Left renal pelvis (tissue), 4 donors: ENCODE measurements at places on chromosomes 12 and 14. TPM values are rescaled to one million over a fixed set of nuclear protein-coding genes. Genes with fewer than 3 reads are reported as not detected.

DNA sequence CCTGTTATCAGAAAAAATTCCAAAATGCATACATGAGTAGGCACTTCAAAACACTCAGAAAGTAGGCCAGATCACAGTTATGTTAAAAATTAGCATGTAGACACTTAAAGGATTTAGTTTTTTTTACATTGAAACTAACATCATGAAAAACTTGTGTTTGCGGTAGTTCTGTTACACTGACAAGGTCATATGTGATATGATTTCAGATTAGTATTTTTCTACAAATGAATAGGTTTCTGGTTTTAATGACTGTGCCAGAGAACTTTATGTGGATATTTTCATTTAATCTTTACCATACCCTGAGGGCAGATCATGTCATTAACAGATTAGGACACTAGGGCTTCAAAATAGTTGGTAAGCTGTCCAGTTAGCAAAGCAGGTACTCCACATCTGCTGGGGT lies 20.7 kb downstream of the YARS2 start:
- DNase-seq: no peak

ARHGDIB gene
- polyA plus RNA-seq: 67.6 TPM

ERO1A gene
- polyA plus RNA-seq: 29.9 TPM

DNA sequence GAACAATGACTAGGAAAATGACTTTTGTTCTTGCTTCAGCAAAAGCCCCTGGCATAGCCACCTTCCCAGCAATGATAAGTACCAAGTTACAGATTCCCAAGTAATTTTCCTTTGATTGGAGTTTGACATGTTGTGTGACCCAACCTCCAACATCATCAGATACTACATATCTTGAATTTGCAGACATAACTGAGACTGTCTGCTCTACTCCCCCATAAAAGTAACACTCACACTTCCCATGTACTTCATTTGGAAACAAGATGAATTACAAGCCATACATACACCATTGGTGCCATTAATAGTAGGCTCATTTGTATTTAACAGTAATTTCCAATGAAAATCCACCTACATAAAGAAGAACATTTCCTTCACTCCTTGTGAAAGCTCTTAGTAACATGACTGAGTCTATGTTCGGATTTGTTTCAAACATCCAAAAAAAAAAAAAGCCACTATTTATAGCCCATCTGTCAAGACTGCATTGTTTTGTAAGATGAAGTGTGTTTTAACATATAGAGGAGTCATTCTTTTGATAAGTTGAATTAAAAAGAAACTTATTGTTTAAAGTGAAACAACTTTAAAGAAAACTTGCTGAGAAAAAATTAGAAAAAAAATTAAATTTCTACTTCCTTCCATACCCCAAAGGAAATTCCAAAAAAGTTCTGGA lies 12.0 kb upstream of the SLCO1A2 start:
- no peak for DNase-seq

DNA sequence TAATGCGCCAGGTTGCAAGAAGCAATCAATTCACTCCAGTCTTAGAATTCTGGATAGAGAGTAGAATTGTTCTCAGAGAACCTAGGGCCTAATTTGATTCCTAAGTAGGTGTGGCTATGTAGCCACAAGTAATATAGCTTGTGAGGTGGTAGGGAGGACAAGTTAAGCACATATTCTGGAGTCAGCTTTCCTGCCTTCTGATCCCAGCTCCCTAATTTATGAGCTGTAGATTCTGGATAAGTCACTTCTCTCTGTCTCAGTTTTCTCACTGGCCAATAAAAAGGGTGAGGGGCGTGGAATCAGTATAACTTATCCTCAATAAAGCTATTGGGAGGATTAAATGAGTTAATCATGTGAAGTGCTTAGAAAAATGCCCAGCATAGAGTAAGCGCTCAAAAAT lies 3.0 kb upstream of the SNW1 start:
- no peak for DNase-seq

VDR gene
- polyA plus RNA-seq: 0.35 TPM

- DNase-seq: no peak
Observed at GRCh38 chr12:7787574-7788293, 1.5 kb upstream of the NANOG start.

CCDC175 gene
- polyA plus RNA-seq: 1.2 TPM

GRCh38 chr12:106133136-106134087 lies 5.3 kb downstream of the NUAK1 start:
- no peak for DNase-seq

DNA sequence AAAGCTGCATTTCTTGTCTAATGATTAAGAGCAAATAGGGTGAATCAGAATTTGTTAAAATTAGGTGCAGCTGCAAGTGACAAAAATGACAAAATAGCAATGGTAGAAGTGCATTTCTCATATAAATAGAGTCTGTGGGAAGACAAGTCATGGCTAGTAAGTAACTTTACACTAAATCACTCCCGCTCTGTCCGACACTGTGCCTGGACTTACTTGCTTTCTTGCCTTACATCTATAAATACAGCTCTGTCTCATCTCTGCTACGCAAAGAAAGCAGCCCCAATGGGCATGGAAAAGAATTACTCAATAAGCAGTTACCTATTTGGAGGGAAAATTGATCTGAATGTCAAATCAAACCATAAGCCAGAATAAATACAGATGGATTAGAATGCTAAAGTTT lies 245.4 kb upstream of the KRR1 start:
- no peak for DNase-seq

RAB2B gene
- 37.7 TPM for polyA plus RNA-seq

BEGAIN gene
- polyA plus RNA-seq: 3.6 TPM

- DNase-seq: no peak
Observed at GRCh38 chr12:32854097-32854496, 42.5 kb downstream of the PKP2 start.

DNA sequence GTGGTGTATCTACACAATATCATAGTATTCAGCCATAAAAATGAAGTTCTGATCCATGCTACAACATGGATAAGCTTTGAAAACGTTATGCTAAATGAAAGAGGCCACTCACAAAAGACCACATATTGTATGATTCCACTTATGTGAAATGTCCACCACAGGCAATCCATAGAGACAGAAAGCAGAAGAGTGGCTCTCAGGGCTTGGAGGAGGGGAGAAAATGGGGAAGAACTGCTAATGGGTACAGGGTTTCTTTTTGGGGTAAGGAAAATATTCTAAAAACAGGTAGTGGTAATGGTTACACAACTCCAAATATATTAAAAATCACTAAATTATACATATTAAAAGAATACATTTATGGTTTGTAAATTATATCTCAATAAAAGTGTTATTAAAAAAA lies 16.5 kb downstream of the SCNN1A start:
- DNase-seq: no peak

OTOGL gene
- polyA plus RNA-seq: 0.31 TPM

- no peak for DNase-seq
Observed at GRCh38 chr12:16946704-16947103, 340.7 kb upstream of the LMO3 start.

DNA sequence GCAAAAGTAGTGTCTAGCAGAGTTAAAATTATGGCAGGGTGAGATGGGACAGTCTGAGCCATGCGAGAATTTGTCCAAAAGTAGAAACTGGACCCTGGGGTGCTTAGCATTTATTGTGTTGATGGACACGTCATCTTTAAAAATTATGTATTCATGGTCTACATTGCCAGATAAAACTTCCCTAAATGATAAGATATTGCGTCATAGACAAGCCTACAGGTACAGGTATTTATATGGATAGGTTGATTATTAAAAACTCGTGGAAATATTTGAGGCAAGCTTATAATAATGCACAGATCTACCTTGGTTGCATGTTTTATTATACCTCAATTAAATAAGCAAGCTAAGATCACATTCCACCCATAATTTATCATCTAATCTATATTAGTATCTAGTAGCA lies 196.0 kb upstream of the PDZRN4 start:
- DNase-seq: no peak

LTB4R2 gene
- 1.7 TPM for polyA plus RNA-seq

DNA sequence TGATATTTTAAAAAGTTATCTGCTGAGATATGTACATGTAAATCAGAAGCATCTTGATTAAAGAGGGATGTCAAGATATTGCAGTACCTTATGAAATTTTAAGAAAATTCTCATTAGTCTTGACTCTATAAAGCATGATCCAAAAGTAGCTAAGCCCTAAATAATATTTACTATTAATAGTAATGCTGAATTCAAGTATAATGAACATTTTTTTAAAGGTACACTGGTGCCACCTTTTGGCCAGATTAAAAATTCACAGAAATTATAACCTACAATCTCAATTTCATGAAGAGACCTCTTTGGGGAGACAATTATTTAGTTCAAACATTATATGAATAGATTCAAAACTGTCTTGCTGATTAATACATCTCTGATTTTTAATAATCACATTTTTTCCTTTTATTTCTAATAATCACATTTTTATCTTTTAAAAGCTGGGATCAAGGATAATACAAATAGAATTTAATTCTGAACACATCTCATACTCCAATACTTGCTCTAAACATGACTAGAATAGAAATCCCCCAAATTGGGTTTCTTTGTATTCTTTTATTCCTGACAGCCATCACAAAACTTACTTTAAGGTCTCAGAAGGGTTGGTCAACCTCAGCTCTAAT lies 13.4 kb downstream of the AKAP5 start:
- no peak for DNase-seq

GRCh38 chr12:95117178-95117599 lies 43.8 kb upstream of the NR2C1 start:
- peak; percentile 58 for DNase-seq

- DNase-seq: no peak
Observed at GRCh38 chr14:31902945-31903646, 174.0 kb upstream of the ARHGAP5 start.

GRCh38 chr12:89872922-89873630 lies 164.4 kb upstream of the ATP2B1 start:
- DNase-seq: no peak

DNA sequence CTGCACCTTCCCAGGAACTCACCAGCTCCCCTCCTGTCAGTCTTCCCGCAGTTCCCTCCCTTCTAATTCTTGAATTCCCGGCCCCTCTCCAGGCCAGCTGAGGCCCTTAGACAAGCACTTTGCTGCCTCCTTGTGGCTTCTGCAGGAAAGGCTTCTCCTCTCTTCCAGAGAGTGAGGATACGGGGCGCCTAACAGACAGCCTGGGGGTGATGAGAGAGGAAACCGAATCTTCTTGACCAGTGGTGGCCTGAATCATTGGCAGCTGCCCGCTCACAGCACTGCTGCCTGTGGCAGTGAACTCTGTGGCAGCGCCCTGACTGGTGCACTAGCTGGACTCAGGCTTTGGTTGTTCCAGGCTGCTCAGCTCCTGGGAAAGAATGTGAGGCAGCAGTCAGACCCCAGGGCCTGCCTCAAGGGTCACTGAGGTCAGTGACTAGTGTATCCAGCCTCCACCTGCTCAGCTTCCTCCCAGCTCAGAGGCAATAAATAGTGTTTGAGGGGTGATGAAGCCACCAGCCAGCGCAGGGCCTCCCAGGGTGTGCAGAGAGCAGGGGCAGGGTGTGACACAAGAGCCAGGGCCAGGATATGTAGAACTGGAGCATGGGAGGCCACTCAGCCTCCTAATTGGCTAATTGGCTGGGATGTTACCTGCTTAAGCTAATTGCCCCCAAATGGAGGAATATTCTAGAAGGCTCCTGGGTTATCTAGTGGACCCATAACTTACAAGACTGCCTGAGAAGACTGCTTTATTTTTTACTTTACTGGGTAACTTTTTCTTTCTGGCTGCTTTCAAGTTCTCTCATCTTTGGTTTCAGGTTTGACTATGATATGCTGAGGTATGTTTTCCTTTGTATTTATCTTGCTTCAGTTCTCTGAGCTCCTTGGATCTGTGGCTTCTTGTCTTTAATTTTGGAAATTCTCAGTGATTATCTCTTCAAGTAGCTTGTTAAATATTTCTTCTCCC lies 12.9 kb upstream of the MCRS1 start:
- DNase-seq: peak; percentile 54
